Osteoblast (primary cell): ENCODE measurements at places on chromosomes 11 and 22. TPM values are rescaled to one million over a fixed set of nuclear protein-coding genes. Genes with fewer than 3 reads are reported as not detected.

DNA sequence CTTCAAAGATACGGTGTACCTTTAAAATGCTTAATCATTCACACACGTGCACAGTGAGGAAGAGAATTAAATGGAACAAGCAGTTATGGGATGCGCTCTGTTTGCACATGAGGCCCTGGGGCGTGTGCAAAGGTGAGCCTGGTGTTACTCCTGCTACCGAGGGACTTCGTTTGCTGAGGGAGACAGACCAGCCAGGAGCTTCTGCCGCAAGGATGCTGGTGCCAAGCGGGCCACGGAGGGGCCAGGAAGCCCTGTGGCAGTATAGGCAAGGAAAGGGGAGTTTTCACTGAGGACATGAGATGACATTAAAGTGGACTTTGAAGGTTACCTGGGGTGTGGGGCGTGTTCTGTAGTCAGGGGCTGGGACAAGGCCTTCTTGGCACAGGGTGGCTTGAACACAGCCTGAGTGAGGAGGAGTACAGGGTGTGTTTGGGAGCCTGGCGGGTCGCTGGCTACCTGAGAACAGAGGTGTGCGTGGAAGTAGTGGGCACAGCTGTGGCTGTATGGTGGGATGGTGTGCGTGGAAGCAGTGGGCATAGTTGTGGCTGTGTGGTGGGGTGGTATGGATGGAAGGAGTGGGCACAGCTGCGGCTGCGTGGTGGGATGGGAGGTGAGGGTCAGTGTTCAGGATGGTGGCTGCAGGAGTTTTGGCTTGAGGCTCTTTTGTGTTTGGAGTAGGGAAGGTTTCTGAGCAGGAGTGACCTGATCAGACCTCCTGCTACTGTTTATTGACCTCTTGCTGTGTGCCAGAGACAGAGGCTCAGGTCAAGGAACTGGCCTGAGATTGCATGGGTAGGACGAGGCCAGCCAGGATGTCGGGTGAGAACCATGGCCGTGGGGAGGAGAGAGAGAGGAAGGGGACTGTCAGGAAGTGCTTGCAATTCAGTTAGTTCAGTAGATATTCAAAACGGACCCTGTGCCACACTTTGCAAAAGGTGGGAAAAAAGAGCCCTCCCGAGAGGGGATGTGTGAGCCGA is 13.7 kb downstream of the TBC1D22A start:
- no peaks in the 10 kb centered on the region for H3K27me3 ChIP-seq
- H3K4me3 ChIP-seq, result no peak overlapping the region
- no peak for DNase-seq
- no peak overlapping the region for H3K27ac ChIP-seq

DNA sequence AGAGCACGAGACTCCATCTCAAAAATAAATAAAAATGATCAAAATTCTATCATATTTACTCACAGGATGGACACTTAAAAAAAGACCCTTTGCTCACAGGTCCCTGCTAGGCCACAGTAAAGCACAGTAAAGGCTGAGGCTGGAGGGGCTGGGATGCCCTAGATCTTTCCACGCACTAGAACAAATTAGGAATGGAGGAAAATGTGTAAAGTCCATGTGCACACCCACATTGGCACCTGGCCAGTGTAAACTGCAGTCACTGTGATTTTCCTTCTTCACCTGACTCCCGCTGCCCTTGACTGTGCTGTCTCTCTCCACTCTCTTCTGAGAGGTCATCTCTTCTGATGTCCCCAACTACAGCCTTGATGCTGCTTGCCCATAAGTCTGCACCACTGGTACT is 195.5 kb downstream of the EFCAB6 start:
- no peaks in the 10 kb centered on the region for H3K4me1 ChIP-seq
- no peak overlapping the region for H3K27ac ChIP-seq
- H3K36me3 ChIP-seq, result no peaks in the 10 kb centered on the region

DNA sequence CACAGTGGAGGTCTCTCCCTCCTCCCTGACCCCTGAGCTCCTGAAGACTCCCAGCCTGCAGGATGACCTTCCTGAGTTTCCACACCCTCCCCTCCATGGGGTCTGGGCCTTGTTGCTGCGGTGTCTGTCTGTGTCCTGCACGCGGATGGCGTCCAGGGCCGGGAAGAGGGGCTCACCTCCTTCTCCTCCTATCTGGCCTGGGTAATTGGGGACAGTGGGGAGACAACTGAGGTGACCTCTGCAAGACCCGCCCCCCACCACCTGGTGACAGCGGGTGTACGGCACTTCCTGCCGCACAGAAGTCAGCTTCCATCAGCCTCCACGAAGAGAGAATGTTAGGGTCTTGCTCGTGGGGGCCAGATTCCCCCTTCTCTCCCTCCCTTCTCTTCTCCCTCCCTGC is 31.7 kb downstream of the LINC01488 start:
- no peaks in the 10 kb centered on the region for H3K36me3 ChIP-seq
- H3K27me3 ChIP-seq, result no peaks in the 10 kb centered on the region
- H3K27ac ChIP-seq, result no peak overlapping the region
- no peak overlapping the region for H3K4me3 ChIP-seq
- DNase-seq, result peak; percentile 18

- no peaks in the 10 kb centered on the region for H3K36me3 ChIP-seq
- H3K4me3 ChIP-seq, result no peak overlapping the region
- peak overlapping the region; percentile 84 for H3K27ac ChIP-seq
- no peaks in the 10 kb centered on the region for H3K27me3 ChIP-seq
- H3K4me1 ChIP-seq, result peaks cover 53% of the 10 kb centered on the region
Measured at GRCh38 chr22:17974087-17974486, 50.3 kb downstream of the MICAL3 start.

GRCh38 chr22:43273902-43274484 is 69.2 kb downstream of the SCUBE1 start:
- no peaks in the 10 kb centered on the region for H3K36me3 ChIP-seq
- H3K4me3 ChIP-seq, result no peak overlapping the region
- H3K27me3 ChIP-seq, result peaks cover 3% of the 10 kb centered on the region
- no peak overlapping the region for H3K27ac ChIP-seq
- H3K4me1 ChIP-seq, result no peaks in the 10 kb centered on the region
- DNase-seq, result peak; percentile 97

- peaks cover 7% of the 10 kb centered on the region for H3K27me3 ChIP-seq
- DNase-seq, result peak; percentile 89
- H3K36me3 ChIP-seq, result peaks cover 37% of the 10 kb centered on the region
- H3K4me1 ChIP-seq, result peaks cover 11% of the 10 kb centered on the region
- no peak overlapping the region for H3K4me3 ChIP-seq
Measured at GRCh38 chr11:72685560-72686480, 11.6 kb upstream of the PDE2A start.

The NCF4 gene
- under 0.01 and 0.36 TPM in 2 replicates for total RNA-seq

The IGLL5 gene
- not detected in 2 replicates for total RNA-seq

The MS4A2 gene
- not detected in 2 replicates for total RNA-seq

The FGF4 gene
- not detected in 2 replicates for total RNA-seq

The VPREB1 gene
- not detected in 2 replicates for total RNA-seq

The LDLRAD3 gene
- total RNA-seq, result 8.5 and 10.5 TPM in 2 replicates
